Skin of body (tissue), 3 donors: ENCODE measurements at places on chromosomes 12 and 14. TPM values are rescaled to one million over a fixed set of nuclear protein-coding genes. Genes with fewer than 3 reads are reported as not detected.

DNA sequence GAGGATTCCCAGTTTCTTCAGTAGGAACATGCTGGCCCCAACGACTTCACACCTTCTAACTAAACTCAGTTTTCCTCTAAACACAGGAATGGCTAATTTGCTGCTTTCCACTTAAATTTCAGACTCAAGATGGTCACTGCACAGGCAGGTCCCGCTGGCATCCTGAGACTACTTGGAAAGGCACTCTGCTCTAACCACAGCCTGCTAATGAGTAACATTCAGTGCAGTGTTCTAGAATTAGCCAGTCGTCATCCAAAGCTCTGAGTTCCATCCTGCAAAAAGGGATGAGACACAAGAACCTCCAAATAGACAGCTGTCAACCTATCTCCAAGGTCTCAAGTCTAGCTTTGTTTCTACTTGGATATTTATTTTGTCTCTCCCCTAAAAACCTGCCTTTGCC, 6.0 kb downstream of the CCDC92 start:
- no peak for DNase-seq

- DNase-seq, result no peak
These were observed 12.5 kb downstream of the PLEKHG6 start for GRCh38 chr12:6322969-6323339.

- DNase-seq, result no peak
These were observed 5.4 kb downstream of the SOX5 start for GRCh38 chr12:23944067-23944466.

DNA sequence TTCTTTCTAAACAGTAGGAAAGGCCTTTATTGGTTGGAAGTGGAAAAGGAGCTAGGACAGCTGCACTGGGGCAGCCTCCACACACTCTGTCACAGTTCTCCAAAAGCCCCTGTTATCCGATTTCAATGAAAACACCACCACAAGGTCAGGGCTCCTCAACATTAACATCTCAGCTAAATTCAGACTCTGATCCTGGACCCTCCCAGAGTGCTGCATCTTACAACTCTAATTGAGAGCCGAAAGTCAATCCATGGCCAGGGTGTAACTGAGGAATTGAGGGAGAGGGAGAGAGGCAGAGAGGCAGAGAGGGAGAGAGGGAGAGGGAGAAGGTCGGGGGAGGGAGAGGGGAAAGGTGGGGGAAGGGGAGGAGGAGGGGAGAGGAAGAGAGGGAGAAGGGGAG, 32.1 kb downstream of the DICER1 start:
- DNase-seq, result no peak

The SMIM41 gene
- not detected for total RNA-seq

DNA sequence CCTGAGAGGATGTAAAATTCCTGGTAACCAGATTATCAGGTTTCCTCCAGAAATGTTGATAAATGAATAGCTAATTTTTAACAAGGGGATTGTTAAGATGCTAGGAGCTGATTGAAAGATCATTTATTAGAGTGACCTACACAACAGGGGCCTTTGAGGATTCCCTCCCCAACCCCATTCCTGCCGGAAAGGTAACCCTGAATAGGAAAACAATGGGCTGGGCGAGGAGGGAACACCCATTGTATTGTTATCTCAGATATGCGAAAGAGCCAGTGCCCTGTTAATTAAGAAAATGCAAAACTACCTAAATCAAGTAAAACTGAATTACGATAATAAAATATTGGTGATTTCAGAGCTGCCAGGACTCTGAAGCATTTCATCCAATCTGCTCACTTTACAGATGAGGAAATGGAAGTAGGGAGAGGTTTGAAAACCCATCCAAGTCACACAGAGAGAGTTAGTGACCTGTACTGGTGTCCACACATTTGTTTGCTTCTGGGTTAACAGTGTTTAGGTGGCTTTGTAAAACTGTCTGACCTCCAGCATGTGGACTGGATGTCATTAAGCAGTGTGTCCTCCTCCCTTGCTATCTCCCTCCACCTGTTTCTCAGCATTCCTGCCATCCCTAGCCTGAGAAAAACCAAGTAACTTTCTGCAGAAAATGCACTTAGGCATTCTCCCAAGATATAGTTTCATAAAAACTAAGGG, 214.8 kb downstream of the TTC6 start:
- no peak for DNase-seq

The SLC6A15 gene
- total RNA-seq, result 1.2 TPM

GRCh38 chr14:68109132-68109900, 289.7 kb downstream of the RAD51B start:
- no peak for DNase-seq

GRCh38 chr12:55927588-55928502, at the start of gene PYM1:
PYM1 (minus strand) TSS chr12:55927894; CDS start chr12:55927761, 133 bp downstream.
- peak; percentile 63 for DNase-seq

GRCh38 chr12:122104844-122105243, 26.3 kb downstream of the MLXIP start:
- DNase-seq, result no peak

The FGD4 gene
- total RNA-seq, result 21.9 TPM

DNA sequence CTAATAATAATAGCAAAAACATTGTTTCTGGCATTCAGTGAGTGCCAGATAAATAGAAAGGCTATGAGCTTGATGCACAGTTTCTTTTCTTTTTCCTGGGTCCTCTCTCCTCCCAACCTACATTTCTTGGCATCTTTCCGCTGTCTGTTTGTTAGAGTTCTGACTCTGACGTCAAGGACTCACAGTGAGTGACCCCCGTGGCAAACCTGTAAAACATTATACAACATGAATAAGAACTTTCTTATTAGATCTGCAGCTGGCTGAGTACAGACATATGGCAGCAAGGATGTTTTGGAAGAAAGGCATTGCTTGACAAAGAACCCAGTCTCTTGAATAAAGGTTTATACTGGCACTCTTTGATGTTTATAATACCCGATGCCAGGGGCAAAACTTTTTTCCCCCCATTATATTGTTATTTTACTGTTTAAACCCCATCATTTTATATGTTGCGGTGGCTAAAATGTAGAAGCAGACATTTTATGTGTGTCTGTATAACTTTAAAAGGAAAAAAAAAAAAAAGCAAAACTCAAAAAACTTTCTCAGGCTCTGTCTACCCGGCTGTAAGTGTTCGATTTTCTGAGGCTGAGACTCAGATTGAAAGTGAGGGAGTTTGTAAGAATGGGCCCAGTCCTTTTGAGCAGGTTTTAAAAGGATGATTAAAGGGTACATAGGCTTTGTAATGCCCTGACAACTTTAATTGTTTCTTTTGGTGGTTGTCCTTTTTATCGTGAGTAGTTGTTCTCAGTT, 159.3 kb downstream of the PDE3A start:
- peak; percentile 14 for DNase-seq

DNA sequence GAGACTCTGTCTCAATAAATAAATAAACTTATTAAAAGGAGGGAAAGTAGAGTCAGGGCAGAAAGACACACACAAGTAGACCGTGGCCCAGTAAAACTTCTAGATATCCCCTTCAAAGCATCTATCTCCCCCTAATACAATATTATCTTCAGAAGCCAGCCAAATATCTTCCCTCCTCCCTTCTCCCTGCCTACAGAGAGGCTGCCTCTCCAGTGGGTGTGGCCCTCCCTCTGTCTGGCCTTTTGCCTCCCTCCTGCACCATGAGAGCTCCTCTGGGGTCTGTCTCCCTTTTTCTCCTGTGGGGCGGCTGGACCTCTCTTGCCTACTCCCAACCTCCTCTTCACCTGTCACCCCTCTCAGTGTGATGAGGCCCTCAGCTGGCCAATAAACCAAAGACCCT, 139.2 kb downstream of the EGLN3 start:
- no peak for DNase-seq

- no peak for DNase-seq
These were observed 190.0 kb upstream of the C14orf180 start for GRCh38 chr14:104389326-104390220.

GRCh38 chr12:132159555-132160003, 15.3 kb downstream of the NOC4L start:
- no peak for DNase-seq

The RIPK3 gene
- total RNA-seq, result 5.6 TPM

- no peak for DNase-seq
These were observed 33.9 kb upstream of the PPM1A start for GRCh38 chr14:60215127-60215444.

GRCh38 chr12:76284816-76285750, 63.1 kb downstream of the BBS10 start:
- DNase-seq, result no peak
